ENCODE measurements at places on chromosomes 4 and X.

- no peaks in the 10 kb centered on the region for H3K36me3 ChIP-seq
- no peak overlapping the region for H3K4me3 ChIP-seq
- H3K27me3 ChIP-seq, result no peaks in the 10 kb centered on the region
- no peak overlapping the region for H3K27ac ChIP-seq
- peaks cover 16% of the 10 kb centered on the region for H3K4me1 ChIP-seq
- no peak for DNase-seq
Observed at GRCh38 chr4:163556650-163557391, 62.3 kb downstream of the TMA16 start.

DNA sequence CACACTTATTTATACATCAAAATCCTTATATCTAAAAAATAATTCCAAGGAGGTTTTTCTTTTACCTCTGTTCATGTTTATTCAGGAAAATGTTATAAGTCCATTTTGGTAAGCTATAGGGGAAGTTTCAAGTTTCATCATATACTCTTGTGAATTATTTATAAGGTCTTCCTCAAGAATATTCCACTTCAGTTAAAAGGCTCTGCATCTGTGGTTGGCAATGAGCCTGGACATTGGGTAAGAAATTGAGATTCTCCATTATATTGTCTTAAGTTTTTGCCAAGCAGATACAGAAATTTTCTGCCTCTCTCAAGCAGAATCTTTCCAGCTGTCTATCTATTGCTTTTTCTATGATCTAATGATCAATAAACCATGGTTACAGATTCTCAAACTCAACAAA lies 641.9 kb downstream of the NLGN4X start:
- no peaks in the 10 kb centered on the region for H3K27me3 ChIP-seq
- DNase-seq, result no peak
- H3K4me1 ChIP-seq, result no peaks in the 10 kb centered on the region
- H3K4me3 ChIP-seq, result no peak overlapping the region

DNA sequence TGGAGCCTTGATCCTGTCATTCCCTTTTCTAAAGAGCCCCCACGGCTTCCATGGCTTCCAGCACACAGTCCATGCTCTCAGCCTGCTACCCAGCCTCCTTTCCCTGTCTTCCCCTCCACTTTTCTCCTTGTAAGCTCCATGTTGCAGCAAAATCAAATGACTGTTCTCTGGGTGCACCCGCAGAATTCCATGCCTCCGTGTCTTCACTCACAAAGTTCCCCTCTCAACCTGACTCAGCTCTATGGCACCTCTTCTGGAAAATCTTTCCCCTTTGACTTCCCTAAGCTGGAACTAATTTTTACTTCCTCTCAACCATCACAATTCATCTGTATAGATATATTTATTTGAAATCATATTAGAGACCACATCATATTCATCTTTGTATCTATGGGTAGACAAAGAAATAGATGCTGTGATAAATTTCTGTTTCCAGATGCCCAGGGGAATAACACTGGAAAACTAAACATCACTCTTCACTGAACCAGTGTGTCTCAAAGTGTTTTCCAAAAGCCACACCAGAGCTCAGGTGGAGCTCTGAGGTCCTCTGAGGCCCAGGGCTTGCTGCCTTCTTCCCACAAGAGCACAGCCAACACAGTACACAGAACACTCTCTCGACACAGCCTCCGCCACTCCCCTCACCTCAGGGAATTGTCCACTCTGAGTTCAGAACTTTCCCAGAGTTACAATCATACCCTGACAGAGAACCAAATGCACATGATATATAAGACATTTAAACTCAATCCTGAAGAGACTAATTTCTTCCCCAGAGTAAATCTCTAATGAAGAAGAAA lies 3.3 kb downstream of the SETD7 start:
- H3K36me3 ChIP-seq, result no peaks in the 10 kb centered on the region
- peaks cover 48% of the 10 kb centered on the region for H3K4me1 ChIP-seq
- H3K27ac ChIP-seq, result peak overlapping the region; percentile 10
- no peak for DNase-seq

DNA sequence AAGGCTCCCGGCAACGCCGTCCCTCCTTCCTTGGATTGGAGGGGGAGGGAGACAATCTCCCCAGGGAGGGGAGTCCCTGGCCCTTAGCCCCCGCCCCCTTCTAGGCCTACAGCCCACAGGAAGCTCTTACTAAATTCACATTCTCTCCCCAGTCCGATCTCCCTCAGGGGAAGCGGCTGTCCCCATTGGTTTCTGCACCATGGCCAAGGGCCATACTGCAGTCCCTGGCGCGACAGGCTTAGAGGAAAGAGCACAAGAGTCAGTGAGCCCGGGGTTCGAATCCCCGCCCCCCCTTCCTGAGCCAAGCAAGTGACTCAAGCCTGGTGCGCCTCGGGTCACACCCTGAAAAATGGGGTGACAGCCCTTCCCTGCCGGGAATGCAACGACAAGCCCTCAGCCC lies 1.1 kb downstream of the ABLIM2 start:
- H3K27ac ChIP-seq, result no peak overlapping the region
- no peaks in the 10 kb centered on the region for H3K36me3 ChIP-seq
- H3K4me3 ChIP-seq, result peak overlapping the region; percentile 76

DNA sequence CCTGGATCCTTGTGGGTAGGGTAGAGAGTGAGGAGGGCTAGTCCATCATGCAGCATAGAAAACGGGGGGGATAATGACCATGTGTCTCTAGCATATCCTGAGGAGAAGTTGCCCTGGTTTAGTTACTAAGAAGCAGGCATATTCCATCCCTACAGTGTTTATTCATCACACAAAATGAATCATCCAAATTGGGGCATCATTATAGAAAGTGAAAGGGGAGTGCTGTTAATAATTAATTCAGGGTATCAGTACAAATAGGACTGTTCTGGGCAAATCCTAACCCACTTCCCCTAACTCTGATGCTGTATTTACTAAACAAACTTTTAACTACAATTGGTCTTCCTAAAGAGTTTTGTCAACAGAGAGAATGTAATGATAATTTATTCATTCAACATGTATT lies 281.1 kb upstream of the ARX start:
- no peaks in the 10 kb centered on the region for H3K4me1 ChIP-seq
- no peaks in the 10 kb centered on the region for H3K27me3 ChIP-seq
- H3K4me3 ChIP-seq, result no peak overlapping the region
- no peak for DNase-seq

DNA sequence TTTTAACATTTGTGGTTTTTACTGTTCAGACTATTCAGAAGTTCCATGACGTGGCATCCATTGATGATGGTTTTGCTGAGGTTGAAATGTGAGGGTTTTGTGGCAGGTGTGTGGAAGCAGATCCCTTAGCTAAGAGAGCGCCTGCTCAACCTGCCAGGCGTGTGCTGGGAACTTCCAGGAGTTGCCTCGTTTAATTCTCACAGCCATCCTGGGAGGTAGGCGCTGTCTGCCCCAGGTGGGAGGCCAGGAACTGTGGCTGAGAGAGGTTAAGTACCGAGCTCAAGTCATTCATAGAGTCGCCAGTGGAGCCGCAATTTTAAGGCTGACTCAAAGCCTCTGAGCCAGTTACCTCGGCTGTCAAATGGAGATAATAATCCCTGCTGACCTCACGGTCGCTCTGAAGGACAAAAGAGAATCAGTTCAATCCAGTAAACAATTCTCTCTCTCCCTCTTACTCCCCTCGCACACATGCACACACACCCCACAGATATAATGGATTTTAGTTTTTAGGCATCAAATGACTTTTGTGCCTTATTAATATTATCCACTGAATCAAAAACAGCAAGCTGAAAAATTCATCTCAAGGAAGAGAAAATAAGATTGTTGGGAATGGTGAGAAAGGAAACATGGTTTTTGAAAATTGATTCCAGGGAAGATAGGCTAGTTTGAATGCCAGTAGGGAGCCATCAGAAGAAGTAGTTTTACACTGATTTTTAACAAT lies 171.3 kb downstream of the PTTG2 start:
- H3K36me3 ChIP-seq, result peaks cover 6% of the 10 kb centered on the region
- no peak overlapping the region for H3K4me3 ChIP-seq
- peaks cover 40% of the 10 kb centered on the region for H3K4me1 ChIP-seq

DNA sequence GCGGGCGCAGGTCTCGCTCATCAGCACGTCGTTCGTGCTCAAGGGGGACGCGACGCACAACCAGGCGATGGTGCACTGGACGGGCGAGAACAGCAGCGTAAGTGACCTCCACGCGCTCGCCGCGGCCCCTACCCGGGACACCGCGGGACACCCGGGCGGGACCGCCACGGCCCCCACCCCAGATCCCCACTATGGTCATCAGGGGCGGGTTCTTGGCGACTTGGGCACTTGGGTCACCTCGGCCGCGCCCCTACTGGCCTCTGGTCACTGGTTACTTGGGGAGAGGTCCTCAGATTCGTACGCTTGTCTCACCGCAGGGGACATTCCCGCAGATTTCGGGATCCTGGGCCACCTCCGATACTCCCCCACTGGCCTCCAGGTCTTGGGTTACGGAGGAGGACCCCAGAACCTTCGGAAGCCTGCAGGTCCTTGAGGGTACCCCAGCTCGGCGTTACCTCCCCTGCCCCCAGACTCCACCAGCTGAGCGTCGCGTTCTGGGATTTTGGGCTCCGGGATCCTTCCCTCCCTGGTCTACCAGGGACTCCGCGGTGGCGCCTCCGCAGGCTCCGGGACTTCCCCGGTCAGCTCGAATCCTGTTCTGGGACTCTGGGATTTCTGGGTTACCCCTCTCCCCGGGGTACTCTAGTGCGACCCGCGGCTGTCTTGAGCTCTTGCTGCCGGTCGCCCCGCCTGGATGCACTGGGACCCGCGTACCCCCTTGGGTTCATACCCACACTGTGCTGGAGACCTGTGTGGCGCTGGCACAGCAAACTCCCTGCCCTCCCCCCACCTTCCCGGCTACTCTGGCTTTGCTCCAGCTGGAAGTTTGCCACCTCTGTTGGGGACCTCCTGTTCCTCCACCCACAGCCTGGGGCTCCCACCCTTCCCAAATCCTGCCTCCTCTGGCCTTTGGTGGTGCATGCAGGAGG lies 956 bp downstream of the SORCS2 start:
- DNase-seq, result peak; percentile 81
- no peak overlapping the region for H3K27ac ChIP-seq
- peaks cover 68% of the 10 kb centered on the region for H3K27me3 ChIP-seq
- H3K4me3 ChIP-seq, result peak overlapping the region; percentile 46

DNA sequence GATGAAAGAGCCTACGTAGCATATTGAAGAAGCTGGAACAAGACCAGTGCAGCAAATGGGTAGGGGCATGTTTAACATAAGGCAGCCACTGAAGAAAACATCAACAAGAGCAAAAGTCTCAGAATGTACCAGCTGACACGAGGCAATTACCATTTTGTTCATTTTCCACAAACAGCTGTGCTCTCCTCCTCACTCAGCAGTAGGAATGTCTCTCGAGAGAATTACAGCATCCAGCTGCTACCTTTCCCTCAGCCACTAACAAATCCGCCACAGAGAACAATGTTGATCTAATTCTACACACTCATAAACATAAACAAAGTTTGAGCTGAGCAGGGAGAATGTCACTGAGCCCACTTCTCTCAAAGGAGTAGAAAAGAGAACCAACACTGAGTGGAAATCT lies 68.0 kb downstream of the OPHN1 start:
- H3K36me3 ChIP-seq, result no peaks in the 10 kb centered on the region
- H3K27ac ChIP-seq, result no peak overlapping the region
- no peaks in the 10 kb centered on the region for H3K27me3 ChIP-seq
- DNase-seq, result no peak
- H3K4me3 ChIP-seq, result no peak overlapping the region

- H3K4me3 ChIP-seq, result no peak overlapping the region
- H3K27ac ChIP-seq, result no peak overlapping the region
- no peak for DNase-seq
- no peaks in the 10 kb centered on the region for H3K36me3 ChIP-seq
Observed at GRCh38 chr4:24063731-24064130, 173.9 kb upstream of the PPARGC1A start.

- H3K27me3 ChIP-seq, result no peaks in the 10 kb centered on the region
- no peak for DNase-seq
- H3K4me3 ChIP-seq, result no peak overlapping the region
- H3K4me1 ChIP-seq, result no peaks in the 10 kb centered on the region
- H3K36me3 ChIP-seq, result no peaks in the 10 kb centered on the region
Observed at GRCh38 chrX:44569122-44569521, 26.5 kb upstream of the FUNDC1 start.

DNA sequence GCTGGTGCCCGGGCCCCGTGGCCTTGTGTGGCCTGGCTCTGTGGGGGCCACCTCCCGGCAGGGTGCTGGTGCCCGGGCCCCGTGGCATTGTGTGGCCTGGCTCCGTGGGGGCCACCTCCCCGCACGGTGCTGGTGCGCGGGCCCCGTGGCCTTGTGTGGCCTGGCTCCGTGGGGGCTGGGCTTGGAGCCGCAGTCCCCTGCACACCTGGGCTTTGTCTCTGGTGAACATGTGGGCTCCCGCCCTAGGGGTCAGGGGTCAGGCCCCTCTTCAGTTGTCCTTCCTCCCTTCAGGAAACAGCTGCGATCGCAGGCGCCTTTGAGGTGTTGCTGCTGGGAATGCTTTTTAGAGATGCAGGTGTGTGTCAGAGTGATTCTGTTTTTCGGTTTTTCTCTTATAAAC lies 17.2 kb downstream of the UVSSA start:
- H3K27ac ChIP-seq, result no peak overlapping the region
- no peak overlapping the region for H3K4me3 ChIP-seq
- peaks cover 40% of the 10 kb centered on the region for H3K36me3 ChIP-seq
- H3K4me1 ChIP-seq, result peaks cover 10% of the 10 kb centered on the region

GRCh38 chrX:12007881-12008280 lies 130.4 kb upstream of the FRMPD4 start:
- no peak overlapping the region for H3K4me3 ChIP-seq
- no peaks in the 10 kb centered on the region for H3K4me1 ChIP-seq
- H3K27me3 ChIP-seq, result no peaks in the 10 kb centered on the region
- no peak overlapping the region for H3K27ac ChIP-seq

Measured in suprapubic skin (tissue), 4 donors.